NCI-H187 treated with DMSO at 0.1 percent for 48 hours (cell line): ENCODE measurements at places on chromosomes 1 and 21.
A peak's percentile ranks its signal among the peaks of the same experiment; 100 is the strongest.

GRCh38 chr1:162605225-162605927, 26.9 kb upstream of the DDR2 start:
- DNase-seq, result no peak

GRCh38 chr21:38167345-38167744, 89.4 kb upstream of the KCNJ15 start:
- no peak for DNase-seq

DNA sequence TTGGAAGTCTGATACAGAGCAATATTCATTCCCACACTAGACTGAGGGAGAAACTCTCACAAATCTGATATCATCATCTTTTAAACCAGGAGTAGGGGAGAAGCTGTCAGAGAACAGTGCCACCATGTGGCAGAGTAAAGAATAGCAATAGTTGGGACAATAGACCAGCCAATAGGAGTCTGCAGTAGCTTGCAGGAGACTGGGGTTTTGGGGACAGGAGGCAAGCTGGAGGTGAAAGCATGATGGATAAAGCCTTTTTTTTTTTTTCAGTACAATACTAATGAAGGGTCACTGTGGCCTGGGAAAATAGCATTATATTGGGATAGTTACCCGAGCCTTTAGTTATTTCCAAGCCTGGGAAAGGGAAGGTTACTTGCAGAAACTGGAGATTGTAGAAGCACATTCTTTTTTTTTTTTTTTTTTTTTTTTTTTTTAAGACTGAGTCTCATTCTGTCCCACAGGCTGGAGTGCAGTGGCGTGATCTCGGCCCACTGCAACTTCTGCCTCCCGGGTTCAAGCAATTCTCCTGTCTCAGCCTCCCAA, 120.7 kb downstream of the S1PR1 start:
- DNase-seq, result peak; percentile 42

DNA sequence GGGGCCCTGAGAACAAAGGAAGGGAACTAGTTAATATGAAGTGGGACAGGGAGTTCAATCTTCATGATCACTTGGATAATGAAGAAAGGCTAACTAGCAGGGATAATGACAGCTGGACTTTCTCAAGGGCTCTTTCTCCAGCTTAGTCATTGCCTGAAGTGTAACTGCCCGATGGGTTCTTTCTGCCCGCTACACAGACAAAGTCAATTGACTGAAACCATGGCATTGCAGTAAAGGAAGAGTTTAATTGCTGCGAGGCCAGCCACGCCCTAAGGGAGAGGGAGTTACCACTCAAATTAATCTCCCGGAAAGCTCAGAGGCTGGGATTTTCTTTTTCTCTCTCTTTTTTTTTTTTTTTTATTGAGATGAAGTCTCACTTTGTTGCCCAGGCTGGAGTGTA, 16.6 kb upstream of the SLC2A5 start:
- peak; percentile 53 for DNase-seq

DNA sequence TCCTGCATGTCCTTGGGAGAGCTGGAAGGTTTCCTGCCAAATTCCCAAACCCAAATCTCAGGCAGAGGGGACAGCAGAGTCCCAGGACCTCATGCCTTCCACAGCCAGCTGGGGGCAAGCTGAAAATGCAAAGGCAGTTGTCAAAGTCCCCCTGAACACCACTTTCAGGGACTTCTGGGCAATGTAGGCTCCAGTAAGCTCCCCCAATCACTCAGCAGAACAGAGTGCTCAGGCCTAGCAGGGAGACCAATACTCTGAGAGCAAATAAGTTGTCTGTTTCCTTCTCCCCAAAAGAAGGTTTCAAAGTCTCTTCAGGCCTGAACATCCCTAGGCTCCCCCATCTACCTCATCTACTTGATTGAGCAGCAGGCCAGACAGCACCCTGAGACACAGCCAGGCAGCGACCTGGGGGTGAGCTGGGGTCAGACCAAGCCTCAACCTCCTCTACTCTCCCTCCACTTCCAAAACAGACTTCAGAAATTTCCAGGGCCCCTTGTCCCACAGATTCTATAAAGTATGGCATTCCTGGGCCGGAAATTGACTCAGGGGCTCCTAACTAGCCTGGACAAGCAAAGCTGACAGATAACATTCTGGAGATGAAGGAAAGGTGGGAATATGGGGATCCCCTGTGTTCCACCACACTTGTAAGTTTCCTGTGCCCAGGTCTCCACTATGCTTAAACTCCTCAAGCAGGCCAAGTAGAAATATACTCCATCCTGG, 1.9 kb downstream of the SLC9A1 start:
- DNase-seq, result no peak

- peak; percentile 18 for DNase-seq
Observed at GRCh38 chr1:57424231-57425027, 569 bp upstream of the DAB1 start.

- DNase-seq, result peak; percentile 23
Observed at GRCh38 chr1:59976194-59977074, 49.9 kb upstream of the CYP2J2 start.

DNA sequence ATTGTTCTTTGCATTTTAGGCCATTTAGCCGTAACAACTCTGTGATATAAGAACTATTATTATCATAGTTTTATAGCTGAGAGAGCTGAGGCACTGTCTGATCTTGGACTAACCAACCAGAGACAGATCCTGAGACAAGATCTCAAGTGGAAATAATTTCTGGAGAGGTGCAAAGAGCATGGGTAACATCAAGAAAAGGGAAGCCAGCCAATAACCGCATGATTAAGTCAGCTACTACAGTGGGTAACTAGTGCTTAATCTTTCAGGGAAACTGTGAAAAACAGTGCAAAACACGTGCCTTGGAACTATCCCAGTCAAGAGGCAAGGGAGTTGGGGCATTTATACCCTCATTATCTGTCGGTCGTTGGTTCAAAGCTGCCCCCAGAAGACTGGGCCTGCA, 105.8 kb downstream of the OMA1 start:
- no peak for DNase-seq

DNA sequence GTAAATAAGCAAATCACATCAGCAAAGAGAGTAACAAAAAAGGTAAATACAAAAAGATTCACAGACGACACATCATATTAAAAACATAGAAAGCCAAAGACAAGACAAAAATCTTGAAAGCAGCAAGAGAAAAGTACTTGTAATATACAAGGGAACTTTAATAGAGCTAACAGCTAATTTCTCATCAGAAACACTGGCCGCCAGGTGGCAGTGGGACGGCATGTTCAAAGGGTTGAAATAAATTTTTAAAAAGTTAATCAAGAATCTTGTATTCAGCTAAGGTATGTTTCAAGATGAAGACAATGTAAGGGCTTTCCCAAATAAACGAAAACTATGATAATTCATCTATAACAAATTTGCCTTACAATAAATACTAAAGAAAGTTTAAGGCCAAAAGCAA, 358.1 kb downstream of the LRRIQ3 start:
- DNase-seq, result no peak

DNA sequence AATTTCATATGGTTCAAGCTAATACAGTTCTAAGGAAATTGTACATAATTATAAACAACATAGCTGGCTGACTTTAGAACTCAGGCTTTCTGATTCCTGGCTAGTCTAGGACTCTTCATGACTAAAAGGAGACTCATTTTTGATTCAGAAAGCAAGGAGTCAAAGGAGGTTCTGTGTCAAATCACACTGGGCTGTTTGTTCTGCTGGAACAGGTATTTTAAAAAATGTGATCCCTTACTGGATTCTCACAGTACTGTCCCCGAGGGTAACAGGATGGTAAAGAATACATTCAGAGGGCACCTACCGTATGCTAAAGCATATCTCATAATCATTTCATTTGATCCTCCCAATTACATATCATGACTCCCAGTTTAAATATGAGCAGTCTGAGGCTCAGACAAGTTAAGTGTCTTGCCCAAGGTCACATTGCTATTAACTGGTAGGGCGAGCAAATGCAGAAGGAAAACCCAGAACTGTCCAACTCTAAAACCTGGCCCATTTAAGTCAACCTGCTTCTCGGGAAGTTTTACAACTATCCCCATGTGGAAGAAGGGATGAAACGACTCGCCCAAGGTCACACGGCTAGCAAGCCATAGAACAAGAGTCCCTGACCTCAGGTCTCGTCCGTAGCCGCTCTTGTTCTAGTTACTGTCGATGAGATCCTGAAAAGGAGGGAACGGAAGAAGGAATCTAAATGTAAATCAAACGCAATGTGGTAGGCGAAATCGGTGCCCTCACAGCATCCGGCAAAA, 675 bp downstream of the MYSM1 start:
- no peak for DNase-seq

DNA sequence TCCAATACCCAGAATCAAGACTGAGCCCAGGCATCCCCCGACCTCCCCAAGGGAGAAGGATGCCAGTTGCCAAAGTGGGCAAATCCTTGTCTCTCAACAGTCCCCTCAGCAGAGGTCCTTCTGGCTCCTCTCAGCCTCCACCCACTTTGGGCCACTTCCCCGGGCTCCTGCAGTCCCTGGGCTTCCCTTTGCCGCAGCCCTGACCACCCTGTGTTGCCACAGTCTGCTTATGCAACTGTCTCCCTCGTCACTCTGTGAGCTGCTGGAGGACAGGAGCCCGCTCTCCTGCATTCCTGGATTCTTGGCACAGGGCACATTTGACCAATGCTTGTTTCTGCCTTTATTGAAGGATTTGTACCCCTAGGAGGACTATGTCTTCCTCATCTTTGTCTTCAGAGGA, 2.9 kb upstream of the LRP8 start:
- no peak for DNase-seq

- DNase-seq, result no peak
Observed at GRCh38 chr1:238485057-238485911, 594.6 kb upstream of the ZP4 start.

DNA sequence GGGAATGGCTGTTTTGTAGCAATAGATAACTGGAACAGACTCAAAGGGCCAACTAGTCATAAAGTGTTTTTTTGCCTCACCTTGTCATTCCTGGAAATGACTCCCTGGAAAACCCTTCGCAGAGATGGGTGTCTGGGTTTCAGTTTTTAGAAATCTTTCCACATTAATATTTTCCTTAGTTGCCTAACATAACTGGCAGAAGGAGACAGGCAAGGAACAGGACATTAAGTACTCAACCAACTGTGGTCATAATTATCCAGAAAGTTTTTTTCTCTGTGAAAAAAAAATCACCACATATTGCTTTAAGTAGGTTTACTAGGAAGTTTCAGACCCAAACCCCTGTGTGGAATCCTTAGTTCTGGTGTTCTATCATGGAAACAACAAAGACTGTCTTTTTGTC, 3.4 kb upstream of the CMPK1 start:
- no peak for DNase-seq

DNA sequence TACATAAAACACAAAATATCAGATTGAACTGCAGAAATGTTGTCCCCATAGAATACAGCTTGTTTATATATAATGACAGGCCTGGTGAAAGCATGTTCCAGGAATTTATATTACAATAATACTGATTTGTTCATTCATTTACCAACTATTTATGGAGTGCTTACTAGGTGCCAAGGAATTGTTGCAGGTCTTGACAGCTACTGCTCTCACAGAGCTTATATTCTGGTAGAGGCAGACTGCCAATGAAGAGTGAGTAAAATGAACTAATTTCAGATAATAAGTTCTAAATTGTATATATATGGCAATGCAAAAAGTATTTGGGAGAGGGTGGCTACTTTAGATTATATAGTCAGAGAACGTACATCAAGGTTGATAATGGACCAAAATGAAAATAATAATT, 152.0 kb downstream of the COQ8A start:
- no peak for DNase-seq

GRCh38 chr21:28833182-28833581, 159.5 kb downstream of the LTN1 start:
- DNase-seq, result no peak

DNA sequence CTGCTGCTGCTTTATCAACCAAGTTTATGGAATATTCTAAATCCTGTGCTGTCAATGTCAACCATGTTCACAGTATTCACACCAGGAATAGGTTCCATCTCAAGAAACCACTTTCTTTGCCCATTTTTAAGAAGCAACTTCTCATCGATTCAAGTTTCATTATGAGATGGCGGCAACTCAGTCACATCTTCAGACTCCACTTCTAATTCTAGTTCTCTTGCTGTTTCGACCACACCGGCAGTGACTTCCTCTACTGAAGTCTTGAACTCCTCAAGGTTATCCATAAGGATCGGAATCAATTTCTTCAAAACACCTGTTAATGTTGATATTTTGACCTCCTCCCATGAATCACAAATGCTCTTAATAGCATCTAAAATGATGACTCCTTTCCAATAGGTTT, 39.7 kb upstream of the IFNLR1 start:
- no peak for DNase-seq

DNA sequence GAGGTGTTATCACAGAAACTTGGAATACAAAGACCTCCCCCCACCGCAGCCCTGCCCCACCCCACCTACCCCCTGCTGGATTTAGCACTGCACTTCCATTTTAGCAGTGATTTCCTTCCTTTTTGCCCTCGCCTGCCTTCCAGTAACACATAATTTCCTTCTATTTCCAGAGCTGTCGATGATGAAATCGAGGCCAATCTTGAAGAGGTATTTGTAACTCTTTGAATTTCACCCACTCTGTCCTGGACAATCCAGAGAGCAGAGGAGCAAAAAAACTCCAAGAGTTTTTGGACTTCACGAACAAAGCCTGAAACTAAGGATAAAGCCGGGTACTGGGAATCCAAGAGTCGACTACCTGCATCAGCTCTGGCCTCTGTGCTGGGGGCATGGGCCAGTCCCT, 49.1 kb downstream of the CAPN2 start:
- DNase-seq, result no peak

DNA sequence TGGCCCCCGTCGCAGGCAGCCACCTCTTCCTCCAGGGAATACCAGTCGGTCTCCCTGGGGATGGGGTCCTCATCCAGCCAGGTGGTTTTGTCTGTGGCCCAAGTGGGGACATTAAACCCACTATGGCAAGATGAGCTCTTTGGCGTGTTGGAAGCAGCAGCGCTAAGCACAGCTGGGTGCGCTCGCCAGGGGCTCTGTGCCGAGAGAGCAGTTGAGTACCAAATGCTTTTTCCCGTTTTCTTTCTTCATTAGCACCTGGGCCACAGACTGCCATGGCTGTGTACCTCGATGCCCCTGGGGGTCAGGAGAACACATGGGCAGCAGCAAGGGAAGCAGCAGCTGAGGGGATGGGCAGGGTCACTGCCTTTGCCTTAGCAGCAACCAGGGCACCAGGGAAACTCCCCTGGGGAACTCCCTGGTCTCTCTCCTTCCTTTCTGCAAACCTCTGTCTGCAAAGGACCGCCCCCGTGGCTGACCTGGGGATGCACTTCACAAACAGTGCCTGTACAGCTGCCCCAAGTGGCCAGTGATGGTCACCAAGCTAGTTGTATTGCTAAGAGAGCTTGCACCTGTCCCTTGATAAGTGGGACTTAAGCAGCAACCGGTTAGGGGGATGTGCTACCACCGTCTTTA, 31.1 kb downstream of the EDARADD start:
- DNase-seq, result no peak
